ENCODE measurements at places on chromosomes 2 and 18.

- no peak for DNase-seq
- H3K4me1 ChIP-seq = no peaks in the 10 kb centered on the region
Measured at GRCh38 chr2:135925571-135925970, 49.3 kb upstream of the MCM6 start.

GRCh38 chr2:73937103-73937885, 10.6 kb downstream of the DGUOK start:
- no peak for DNase-seq
- peaks cover 55% of the 10 kb centered on the region for H3K4me1 ChIP-seq
- H3K27ac ChIP-seq = no peak overlapping the region
- H3K27me3 ChIP-seq = no peaks in the 10 kb centered on the region
- H3K4me3 ChIP-seq = no peak overlapping the region
- peaks cover 4% of the 10 kb centered on the region for H3K36me3 ChIP-seq

DNA sequence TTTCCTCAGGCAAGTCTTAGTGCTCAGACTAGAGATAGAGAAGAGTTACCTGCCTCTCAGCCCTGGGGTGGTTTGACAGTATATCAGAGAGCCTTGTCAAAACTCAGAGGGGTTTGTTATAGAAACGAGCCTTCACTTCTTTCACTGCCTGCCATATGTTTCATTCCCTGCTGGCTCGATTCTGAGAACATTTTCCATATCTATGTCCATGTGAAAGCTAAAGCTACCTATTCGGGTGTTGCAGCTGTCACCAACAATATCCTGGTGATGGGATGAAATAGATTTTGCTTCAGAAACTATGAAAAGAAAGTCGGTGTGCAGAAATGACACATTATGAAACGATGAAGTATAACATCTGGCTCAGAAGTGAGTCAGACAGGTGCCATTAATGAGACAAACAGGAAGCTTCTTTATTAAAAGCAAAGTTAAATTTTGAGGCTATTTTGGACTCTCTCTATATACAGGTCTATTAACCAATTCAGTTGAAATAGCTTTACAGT, 56.1 kb upstream of the TANK start:
- H3K4me3 ChIP-seq = no peak overlapping the region
- H3K36me3 ChIP-seq = no peaks in the 10 kb centered on the region
- H3K27ac ChIP-seq = no peak overlapping the region
- H3K4me1 ChIP-seq = peaks cover 27% of the 10 kb centered on the region

- no peaks in the 10 kb centered on the region for H3K36me3 ChIP-seq
- no peaks in the 10 kb centered on the region for H3K4me1 ChIP-seq
- DNase-seq = no peak
- H3K4me3 ChIP-seq = no peak overlapping the region
- no peak overlapping the region for H3K27ac ChIP-seq
- H3K27me3 ChIP-seq = no peaks in the 10 kb centered on the region
Measured at GRCh38 chr18:11309172-11309571, 159.8 kb upstream of the PIEZO2 start.

DNA sequence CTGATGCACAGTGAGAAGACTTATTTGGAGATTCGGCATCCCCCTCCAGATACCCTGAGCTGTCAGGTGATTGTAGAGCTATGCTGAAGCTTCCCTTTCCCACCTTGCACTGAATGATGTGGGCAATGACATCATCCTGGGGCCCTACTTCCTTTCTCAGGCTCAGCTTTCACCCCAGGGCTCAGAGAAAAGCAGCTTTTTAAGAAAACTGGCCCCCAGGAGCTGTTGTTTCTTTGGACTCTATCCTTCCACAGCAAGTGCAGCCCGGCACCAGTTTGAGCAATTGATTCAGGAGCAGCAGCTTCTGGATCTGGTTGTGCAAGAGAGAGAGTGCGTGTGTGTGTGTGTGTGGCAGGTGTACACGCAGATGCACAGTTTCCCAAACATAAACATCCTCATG, 251.3 kb downstream of the ANAPC1 start:
- no peaks in the 10 kb centered on the region for H3K4me1 ChIP-seq
- H3K36me3 ChIP-seq = no peaks in the 10 kb centered on the region
- no peak overlapping the region for H3K4me3 ChIP-seq
- DNase-seq = no peak

- H3K36me3 ChIP-seq = no peaks in the 10 kb centered on the region
- H3K4me3 ChIP-seq = no peak overlapping the region
- no peaks in the 10 kb centered on the region for H3K4me1 ChIP-seq
- H3K27ac ChIP-seq = no peak overlapping the region
- DNase-seq = no peak
- H3K27me3 ChIP-seq = no peaks in the 10 kb centered on the region
Measured at GRCh38 chr2:44529448-44529847, 167.7 kb downstream of the CAMKMT start.

DNA sequence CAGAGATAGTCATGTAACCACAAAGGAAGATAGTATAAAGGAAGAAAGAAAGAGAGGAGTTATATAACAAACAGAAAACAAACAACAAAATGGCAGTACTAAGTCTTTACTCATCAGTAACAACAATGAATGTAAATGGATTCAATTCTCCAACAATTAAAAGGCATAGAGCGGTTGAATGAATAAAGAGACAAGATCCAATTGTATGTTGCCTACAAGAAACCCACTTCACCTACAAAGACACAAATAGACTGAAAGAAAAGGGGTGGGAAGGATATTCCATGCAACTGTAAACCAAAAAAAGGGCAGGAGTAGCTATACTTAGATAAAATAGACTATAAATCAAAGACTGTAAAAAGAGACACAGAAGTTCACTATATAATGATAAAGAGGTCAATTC, 157.3 kb upstream of the CREB1 start:
- no peak overlapping the region for H3K4me3 ChIP-seq
- H3K36me3 ChIP-seq = no peaks in the 10 kb centered on the region
- H3K4me1 ChIP-seq = no peaks in the 10 kb centered on the region
- H3K27ac ChIP-seq = no peak overlapping the region
- no peak for DNase-seq

DNA sequence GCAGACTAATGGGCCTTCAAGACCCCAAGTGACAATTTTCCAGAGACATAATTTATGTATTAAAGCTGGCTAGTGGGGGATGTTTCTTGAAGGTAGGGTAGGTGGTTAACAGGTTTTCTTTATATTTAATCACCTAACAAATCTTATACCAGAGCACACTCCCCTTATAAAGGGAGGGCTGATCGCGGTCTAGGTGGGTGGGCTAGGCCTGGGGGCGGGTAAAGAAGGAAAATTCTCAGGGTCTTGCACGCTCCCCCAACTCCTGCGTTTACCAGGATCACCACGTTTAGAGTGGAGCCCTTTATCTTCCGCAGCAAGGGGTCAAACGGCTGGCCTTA, 19.9 kb upstream of the CXXC1 start:
- H3K36me3 ChIP-seq = no peaks in the 10 kb centered on the region
- H3K4me3 ChIP-seq = peak overlapping the region; percentile 50
- H3K27me3 ChIP-seq = peaks cover 19% of the 10 kb centered on the region
- DNase-seq = no peak

DNA sequence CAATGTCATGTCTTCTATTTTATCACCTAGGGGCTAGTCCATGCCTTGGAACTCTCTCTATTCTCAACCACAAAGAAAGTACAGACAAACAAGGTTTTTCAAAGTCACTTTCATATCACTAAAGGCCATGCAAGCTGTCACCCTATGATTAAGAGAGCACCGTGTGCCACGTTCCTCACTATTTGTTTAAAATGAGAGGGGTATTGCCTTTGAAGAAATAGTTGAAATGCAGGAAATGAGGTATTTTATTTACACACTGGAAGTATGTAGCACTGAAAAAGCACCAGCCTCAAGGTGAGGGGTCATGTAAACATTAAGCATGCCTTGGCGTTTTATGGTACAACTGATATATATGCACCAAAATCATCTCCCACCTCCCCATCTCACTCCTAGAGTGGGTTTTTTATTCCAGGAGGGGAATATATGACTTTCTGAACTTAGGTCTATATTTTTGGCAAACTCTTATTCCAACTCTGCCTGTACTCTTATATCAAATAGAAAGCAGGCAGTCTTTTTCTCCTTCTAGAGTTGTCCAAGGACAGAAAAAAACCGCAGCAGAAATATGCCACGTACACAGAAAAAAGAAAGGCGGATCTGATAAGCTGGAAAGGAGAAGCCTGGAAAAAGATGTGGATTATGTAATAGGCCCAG, 53.5 kb downstream of the VSNL1 start:
- H3K27me3 ChIP-seq = no peaks in the 10 kb centered on the region
- no peak for DNase-seq
- peaks cover 37% of the 10 kb centered on the region for H3K4me1 ChIP-seq
- H3K27ac ChIP-seq = peak overlapping the region; percentile 45

DNA sequence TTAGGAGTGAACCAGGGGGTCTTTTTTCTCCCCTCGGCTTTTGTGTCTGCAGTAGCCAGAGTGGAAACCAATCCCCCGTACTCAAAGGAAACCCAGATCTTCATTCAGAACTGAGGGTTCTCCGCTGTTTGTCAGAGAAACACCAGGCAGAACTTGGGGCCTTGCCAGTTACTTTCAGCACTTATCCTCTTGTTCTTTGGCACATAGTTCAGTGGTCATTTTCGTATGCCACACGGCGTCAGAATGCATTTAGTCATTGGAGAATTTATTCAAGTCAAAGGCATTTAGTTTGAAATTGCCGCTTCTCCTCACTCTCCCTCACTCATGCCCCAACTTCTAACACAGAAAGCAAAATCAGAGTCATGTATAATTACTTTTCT, 102.9 kb downstream of the CABLES1 start:
- peaks cover 20% of the 10 kb centered on the region for H3K4me1 ChIP-seq
- H3K27me3 ChIP-seq = no peaks in the 10 kb centered on the region
- peak overlapping the region; percentile 37 for H3K4me3 ChIP-seq

- H3K27me3 ChIP-seq = peaks cover 16% of the 10 kb centered on the region
- no peak overlapping the region for H3K27ac ChIP-seq
- H3K4me1 ChIP-seq = no peaks in the 10 kb centered on the region
- H3K4me3 ChIP-seq = no peak overlapping the region
- peak; percentile 56 for DNase-seq
Measured at GRCh38 chr2:241833101-241833663, 24.2 kb downstream of the NEU4 start.

DNA sequence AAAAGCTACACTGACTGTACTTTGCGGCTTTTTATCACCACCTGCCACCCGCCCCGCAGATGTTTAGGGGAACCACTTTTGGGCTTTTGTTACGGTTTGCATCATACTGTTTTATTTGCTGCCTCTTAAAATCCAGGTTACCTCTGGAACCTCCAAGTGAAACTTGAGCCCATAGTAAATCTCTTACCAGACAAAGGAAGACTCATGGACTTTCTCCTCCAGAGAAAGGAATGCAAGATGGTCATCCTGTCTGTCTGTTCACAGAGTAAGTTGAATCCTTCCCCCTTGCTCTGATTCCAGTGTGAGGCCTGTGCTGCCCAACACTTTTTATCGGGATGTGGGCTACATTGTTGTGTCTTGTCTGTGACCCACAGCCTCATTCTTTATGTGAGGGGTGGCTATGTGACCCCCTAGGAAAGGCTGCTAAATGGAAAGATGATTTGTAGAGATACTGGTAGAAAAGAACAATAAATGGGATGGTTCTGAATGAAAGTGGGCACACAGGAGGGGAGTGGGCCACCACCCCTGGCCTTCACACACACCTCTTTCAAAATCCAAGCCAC, 23.3 kb downstream of the RMC1 start:
- H3K27me3 ChIP-seq = no peaks in the 10 kb centered on the region
- no peak for DNase-seq
- H3K36me3 ChIP-seq = peaks cover 89% of the 10 kb centered on the region
- no peak overlapping the region for H3K27ac ChIP-seq

GRCh38 chr2:95262896-95263542, 11.2 kb upstream of the PROM2 start:
- H3K36me3 ChIP-seq = no peaks in the 10 kb centered on the region
- peaks cover 31% of the 10 kb centered on the region for H3K4me1 ChIP-seq
- no peaks in the 10 kb centered on the region for H3K27me3 ChIP-seq
- DNase-seq = no peak
- H3K27ac ChIP-seq = peak overlapping the region; percentile 27

- H3K4me3 ChIP-seq = no peak overlapping the region
- no peaks in the 10 kb centered on the region for H3K36me3 ChIP-seq
- H3K27ac ChIP-seq = no peak overlapping the region
- H3K27me3 ChIP-seq = peaks cover 12% of the 10 kb centered on the region
Measured at GRCh38 chr18:48413342-48413741, 4.2 kb upstream of the ZBTB7C start.

- H3K36me3 ChIP-seq = no peaks in the 10 kb centered on the region
- no peak overlapping the region for H3K27ac ChIP-seq
- DNase-seq = no peak
Measured at GRCh38 chr18:154151-154550, 4.2 kb upstream of the USP14 start.

DNA sequence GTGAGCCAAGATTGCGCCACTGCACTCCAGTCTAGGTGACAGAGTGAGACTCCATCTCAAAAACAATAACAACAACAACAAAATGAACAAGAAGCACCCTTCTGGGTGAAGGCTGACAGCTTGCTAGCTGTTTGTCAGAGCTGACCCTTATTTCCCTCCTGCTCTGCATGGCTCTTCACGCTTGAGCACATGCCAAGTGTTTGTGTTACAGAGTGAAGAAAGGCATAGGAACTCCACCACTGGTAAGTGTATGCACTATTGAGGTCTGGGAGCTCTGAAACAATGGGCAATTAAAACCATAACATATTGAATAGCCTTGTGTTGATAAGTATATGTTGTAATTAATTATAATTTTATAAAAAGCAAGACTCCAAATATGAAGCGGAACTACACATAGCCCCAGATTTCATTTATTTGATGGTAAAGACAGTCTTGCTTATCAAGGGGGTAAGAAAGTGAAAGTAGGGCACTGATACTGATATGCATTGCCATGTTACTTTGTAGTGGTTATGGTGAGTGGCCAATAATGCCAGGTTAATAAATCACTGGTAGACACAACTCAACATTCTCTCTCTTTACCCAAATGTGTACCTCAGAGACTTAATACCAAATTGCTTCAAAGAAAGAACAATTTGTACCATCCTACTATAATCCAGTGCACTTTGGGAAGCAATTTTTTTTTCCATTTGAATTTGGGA, 163.4 kb downstream of the VWC2L start:
- H3K27me3 ChIP-seq = no peaks in the 10 kb centered on the region
- no peaks in the 10 kb centered on the region for H3K4me1 ChIP-seq
- no peak for DNase-seq
- no peak overlapping the region for H3K4me3 ChIP-seq
- H3K27ac ChIP-seq = no peak overlapping the region

GRCh38 chr2:37711308-37711731, 39.9 kb upstream of the CDC42EP3 start:
- H3K36me3 ChIP-seq = no peaks in the 10 kb centered on the region
- no peak for DNase-seq
- no peaks in the 10 kb centered on the region for H3K4me1 ChIP-seq
- H3K27me3 ChIP-seq = no peaks in the 10 kb centered on the region

All from suprapubic skin (tissue), 4 donors.